ENCODE measurements at places on chromosomes 3 and 15. TPM values are rescaled to one million over a fixed set of nuclear protein-coding genes. Genes with fewer than 3 reads are reported as not detected.

CMTM8 gene
- 3.2 TPM for total RNA-seq

DZIP1L gene
- 15.5 TPM for total RNA-seq

STRA6 gene
- 1.3 TPM for total RNA-seq

TIMMDC1 gene
- 74.9 TPM for total RNA-seq

RUBCN gene
- 22.6 TPM for total RNA-seq

GRCh38 chr3:122397201-122397600 lies 13.2 kb downstream of the FAM162A start:
- DNase-seq, result no peak

DNA sequence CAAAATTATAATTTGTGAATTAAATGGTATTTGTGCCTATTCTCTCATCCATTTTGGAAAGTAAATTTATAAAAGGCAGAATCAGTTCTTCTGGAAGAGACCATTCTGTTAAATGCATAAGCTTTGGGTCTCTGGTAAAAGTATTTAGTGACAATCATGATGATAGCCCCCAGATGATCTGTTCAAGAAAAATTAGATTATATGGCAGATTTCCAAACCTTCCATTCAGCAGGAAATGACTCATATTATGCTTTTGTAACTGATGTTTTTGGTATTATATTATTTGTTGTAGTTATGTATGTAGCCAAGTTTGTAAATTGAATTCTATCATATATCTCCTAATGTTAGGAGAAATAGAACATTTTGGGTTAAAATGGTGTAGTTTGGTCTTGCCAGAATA lies 340.8 kb upstream of the DPH6 start:
- no peak for DNase-seq

DNA sequence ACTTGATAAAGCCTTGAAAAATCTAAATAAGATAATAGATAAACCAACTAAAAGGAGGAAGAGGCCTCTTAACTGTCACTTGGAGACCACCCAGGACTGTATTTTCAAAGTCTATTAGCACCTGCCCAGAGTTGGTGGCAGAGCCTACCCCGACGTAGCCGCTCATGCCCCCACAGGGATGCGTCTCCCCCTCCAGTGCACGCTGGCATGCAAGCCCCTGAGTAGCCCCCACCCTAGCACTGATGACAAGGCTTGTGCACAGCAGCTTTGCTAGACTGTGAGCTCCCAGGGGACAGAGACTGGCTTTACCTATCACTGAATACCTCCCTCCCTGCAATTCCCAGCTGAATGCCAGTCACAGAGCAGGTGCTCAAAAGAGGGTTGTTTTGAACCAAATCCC lies 54.1 kb upstream of the HES1 start:
- DNase-seq, result no peak

GRCh38 chr3:42867138-42867537 lies 8.5 kb downstream of the CYP8B1 start:
- DNase-seq, result no peak

- no peak for DNase-seq
These were observed 440.7 kb downstream of the MAGI1 start for GRCh38 chr3:65597952-65598413.

DNA sequence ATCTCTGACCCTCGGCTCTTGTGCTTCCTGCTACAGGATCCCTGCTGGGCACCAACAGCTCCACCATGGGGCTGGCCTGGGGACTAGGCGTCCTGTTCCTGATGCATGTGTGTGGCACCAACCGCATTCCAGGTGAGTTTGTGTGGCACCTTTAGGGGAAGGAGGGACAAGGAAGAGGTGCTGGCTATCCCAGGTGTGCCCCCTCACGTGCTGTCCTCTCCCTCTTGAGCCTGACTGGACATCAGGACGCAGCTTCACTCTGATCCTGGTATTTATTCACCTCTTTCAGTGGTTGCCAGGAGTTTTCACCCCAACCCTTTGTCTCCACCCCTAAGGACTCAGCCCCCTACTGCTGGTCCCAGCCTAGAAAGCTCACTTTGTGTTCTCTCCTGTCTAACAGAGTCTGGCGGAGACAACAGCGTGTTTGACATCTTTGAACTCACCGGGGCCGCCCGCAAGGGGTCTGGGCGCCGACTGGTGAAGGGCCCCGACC lies 960 bp downstream of the THBS1 start:
- peak; percentile 90 for DNase-seq

GRCh38 chr3:186283651-186284348 lies 78.2 kb downstream of the DGKG start:
- DNase-seq, result no peak

GRCh38 chr15:66578286-66578875 lies 12.6 kb upstream of the LCTL start:
- no peak for DNase-seq

- DNase-seq, result no peak
These were observed 3.0 kb upstream of the TFDP2 start for GRCh38 chr3:142152384-142152783.

GRCh38 chr15:57506422-57506821 lies 85.3 kb upstream of the MYZAP start:
- DNase-seq, result no peak

DNA sequence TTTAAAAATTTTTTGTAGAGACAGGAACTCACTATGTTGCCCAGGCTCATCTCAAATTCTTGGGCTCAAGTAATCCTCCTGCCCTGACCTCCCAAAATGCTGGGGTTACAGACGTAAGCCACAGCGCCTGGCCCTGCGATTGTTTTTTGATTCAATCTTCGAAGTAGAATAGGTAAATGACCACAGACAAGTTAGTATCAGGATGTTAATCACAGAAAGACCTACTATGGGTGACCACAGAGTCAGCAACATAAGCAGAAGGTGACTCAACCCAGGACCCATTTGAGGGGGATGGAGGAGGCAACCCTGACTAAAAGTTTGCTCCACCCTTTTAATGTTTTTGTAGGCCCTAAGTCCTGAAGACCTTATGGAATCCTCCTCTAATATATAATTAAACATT lies 10.0 kb upstream of the USP3 start:
- no peak for DNase-seq

- no peak for DNase-seq
These were observed 158.8 kb downstream of the CLSTN2 start for GRCh38 chr3:140093742-140094141.

GRCh38 chr15:65101891-65102708 lies 12.9 kb downstream of the UBAP1L start:
- no peak for DNase-seq

Measured in posterior vena cava (tissue), 2 donors.